Activated CD4-positive, CD25-positive, alpha-beta regulatory T cell (primary cell): ENCODE measurements at places on chromosomes 3 and 15.

DNA sequence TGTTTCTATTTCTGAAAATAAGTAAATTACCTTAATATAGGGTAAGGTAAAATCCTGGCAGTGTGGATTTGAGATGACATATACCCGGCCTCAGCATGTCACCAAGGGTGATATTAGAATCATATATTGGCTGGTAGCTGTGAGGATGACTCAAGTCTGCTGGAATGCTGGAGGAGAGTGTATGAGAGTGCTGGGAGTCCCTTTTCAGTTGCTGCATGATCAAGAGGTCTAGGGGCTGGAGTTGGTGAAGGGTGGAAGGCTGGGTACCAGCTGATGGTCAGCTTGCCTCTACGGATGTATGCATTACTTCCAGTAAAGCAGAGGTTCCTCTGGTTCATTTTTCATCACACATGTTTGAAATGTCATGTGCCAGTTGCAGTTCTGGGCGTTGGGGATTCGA is 40.6 kb downstream of the SLC25A26 start:
- no peak for DNase-seq

DNA sequence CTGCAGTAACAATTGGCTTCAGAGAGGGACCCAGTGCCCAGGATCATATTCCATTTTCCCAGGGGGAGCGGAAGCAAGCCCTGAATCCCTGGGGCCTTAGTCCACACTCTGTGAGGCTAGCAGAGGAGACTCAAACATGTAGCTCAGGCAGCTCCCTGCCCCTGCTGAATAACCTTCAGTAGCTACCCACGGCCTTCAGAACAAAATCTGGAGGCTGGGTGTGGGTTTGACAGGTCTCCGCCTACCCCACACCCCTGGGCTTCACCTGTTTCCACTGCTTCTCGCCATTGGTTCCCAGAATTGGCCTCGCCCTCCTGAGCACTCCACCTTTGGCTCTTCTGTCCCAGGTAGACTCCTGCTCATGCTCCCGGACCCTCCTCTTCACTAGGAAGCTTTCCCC is 93.6 kb upstream of the ATP2B2 start:
- no peak for DNase-seq

DNA sequence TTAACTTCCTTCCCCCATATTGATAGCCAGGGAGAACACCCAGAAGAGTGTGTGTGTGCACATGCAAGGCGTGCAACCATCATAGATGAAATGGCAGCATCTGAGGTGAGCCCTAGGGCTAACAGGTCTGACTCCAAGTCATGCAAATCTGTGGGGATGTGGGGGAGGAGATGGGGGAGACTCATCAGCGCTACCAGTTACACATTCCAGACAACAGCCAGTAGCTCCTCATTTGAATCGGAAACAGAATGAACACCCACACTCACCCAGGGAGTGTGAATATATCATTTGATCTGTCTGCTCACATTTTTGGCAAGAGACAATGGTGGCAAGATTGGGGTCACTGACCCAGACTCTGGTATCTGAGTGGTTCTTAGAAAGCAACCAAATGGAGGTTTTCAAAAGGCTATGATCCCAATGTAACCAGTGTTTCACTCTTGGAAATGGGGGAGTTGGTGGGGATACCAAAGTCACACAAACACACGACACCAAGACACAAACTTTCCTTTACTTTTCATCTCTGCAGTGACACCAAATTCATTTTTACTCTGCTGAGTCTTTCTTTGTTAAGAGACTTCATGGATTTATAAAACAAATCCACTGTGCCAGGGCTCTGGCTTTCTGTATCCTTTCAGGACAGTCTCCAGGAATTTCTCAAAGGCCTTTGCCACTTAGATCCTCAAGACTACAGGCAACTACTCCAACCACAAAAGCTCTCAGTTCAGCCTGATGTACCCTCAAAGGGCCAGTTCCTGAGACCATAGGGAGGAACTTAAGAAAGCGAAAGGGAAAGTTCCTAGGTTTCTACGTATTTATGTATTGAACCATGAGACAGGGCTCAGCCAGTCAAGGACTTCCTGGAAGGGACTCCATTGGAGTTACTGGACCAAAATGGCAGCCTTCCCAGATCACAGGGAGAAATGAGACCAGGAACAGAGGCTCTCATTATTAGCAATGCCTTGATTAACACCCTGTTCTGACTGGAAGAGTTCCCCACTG is 2.2 kb downstream of the CDCP1 start:
- no peak for DNase-seq

- no peak for DNase-seq
Observed at GRCh38 chr3:108728934-108729333, 28.3 kb downstream of the RETNLB start.

GRCh38 chr15:58313304-58313703 is 118.5 kb upstream of the LIPC start:
- no peak for DNase-seq

GRCh38 chr15:91099616-91099994 is 452 bp upstream of the SV2B start:
- DNase-seq = no peak

DNA sequence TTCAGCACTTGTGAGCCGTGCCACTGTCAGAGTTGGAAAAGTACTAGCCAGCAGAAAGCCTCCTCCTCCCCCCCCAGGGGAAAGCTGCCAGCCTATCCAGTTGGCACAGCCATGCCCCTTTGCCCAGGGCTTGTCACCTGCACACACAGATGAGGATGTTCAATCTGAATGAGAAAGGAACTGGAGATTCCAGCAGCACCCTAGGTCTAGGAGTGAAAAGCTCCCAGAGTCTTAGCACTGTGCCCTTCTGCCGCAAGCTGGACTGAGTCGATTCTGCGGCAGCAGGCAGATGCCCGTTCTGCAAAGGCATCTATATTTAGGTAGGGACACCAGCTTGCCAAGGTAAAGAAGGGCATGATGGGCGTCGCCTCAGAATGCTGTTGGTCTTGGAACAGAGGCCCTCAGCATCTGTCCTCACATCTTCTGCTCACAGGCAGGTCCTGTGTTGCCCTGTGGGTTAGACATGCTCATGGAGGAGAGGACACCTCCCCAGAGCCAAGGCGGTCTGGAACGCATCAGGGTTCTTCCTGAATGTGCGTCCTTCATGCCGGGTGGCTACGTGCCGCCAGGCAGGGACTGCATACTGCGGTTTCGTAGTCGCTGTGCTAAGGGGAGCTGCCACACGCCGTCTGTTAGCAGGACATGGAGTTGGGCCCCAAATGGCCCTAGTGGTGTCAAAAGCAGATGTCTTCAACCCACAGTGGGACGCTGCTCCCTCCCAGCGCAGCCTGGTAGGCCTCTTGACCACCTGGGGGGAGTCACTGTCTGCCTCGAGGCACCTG is 109.5 kb downstream of the VGLL4 start:
- DNase-seq = no peak

- no peak for DNase-seq
Observed at GRCh38 chr15:50830477-50831354, 65.2 kb upstream of the SPPL2A start.

DNA sequence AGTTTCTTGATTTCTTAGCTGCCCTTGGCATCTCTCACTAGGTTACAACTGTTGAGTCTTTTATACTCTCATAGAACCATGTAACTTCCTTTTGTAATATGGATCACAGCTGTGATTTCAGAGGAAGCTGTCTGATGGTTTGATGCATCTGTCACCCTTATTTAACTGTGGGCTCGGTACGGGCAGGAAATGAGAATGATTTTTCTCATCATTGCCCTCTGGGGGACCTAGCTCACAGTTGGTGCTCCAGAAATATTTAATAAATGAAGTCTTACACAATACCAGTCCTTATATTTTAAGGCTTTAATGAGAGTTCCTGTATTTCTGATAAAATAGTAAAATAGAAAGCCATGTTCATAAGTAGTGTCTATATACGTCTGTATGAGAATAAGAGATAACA is 151.2 kb downstream of the EBLN2 start:
- no peak for DNase-seq

- DNase-seq = no peak
Observed at GRCh38 chr3:176799675-176800074, 397.6 kb downstream of the TBL1XR1 start.

DNA sequence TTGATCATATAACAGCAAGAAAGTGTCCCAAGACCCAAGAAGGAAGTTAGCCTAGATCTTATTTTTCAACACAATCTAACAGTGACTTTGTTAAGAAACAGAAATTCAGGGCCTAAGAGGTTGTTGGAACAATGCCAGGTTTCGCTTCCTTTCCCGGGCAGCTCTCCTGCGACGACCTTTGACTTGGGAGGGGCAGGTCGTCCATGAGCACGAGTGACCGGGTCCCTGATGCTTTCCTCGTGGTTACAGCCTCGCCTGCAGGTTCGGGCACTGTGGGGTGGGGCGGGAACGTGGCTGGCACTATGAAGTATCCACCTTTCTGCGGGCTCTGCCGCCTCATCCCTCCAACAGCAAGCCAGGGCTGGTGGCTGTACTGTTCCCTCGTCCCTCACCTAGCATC is 90.1 kb upstream of the RGMA start:
- no peak for DNase-seq

DNA sequence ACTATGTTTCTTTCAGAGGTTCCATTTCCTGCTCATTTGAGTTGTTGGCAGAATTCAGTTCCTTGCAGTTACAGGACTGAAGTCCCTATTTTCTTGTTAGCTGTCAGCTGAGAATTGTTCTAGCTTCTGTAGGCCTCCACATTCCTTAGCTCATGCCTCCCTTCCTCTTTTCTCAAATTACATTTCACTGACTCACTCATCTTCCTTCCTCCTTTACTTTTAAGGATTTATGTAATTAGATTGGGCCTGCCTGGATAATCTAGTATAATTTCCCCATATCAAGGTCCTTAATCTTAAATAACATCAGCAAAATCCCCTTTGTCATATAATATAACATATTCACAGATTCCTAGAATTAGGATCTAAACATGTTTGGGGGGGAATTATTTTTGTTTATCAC is 40.6 kb upstream of the RBMS3 start:
- no peak for DNase-seq

- no peak for DNase-seq
Observed at GRCh38 chr3:25695731-25696420, 31.2 kb upstream of the TOP2B start.

- DNase-seq = no peak
Observed at GRCh38 chr3:25894101-25894500, 104.2 kb downstream of the OXSM start.

DNA sequence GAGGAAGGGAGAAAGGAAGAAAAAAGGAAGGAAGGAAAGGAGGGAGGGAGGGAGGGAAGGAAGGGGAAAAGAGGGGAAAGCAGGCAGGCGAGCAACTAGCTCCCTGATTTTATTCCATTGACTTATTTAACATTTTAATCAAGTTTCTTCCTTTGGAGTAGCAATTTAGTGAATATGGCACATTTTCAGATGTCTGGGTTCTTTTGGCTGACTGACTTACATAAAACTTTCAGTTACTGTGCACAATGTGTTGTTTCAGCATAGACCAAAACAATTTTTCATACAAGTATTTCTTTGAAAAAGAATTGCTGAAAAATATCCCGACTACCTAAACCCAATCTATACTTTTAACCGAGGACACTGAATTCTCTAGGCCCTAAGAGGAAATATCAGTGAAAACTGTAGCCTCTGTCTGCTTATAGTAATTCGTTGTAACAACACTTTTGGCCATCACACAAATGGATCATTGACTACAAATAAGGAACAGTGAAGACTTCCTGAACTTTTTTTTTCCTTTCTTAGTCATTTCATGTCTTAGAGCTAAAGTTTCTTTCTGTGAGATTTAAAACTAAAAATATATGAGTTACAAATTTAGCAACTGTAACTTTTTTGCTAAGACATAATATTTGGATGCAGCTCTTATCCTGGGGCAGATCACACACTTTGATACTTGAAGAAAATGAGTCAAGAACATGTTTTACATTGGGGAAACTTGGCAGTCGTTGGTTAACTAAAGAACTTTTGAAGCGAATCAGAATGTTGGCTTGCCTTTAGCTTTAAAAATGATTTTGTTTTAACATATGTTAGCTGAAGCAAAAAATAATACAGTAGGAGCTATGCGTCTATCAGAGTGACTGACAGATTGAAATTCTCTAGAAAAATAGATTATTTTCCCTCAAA is 79.6 kb downstream of the SOX2 start:
- DNase-seq = no peak

DNA sequence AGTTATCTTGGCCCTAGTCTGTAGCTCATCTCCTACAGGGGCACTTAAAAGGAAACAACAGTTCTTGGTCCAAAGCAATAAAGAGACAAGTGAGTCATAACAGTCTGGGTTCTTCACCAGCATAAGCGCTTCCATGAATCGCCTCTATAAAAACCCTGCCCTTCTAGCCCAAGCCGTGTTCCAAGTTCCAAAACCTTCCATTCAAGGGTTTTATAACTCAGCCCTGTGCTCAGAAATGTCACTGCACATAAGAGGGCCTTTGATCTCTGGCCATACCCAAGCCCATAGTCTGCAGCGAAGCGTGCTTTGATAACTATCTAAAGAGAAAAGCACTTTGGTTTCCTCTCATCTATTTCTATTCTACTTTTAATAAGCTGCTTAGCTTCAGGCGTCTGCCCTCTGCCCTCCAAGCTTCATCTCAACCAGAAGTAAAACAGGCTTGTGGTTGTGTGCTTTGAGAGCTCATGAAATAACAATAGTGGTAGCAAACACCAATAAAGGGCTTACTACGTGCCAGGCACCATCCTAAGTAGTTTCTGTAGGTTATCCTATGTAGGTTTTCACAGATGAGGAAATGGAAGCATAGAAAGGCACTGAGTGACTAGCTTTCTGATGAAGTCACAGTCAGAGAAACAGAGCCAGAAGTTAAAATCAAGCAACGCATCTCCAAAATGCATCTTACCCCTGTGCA is 64.0 kb upstream of the AKAP13 start:
- DNase-seq = no peak

DNA sequence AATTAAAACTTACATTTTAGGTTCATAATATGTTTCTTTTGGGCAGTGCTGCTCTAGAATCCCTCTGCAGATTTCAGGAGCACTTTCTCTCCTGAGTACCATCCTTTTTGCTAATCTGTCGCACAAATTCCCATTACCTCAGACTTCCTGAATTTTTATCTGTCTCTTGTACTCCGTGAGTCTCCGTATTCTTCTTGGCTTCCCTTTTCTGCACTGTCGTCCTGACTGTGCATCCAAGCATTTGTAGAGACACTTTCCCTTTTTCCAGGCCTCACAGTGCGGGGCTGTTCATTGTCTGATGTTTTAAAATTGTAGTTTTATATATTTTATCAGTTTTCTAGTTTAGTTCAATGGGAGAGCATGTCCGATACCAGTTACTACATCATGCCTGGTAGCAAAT is 27.3 kb downstream of the MEF2A start:
- no peak for DNase-seq

GRCh38 chr3:188403404-188403803 is 249.4 kb downstream of the LPP start:
- DNase-seq = no peak
